ENCODE measurements at places on chromosomes 16 and 17. TPM values are rescaled to one million over a fixed set of nuclear protein-coding genes. Genes with fewer than 3 reads are reported as not detected.

- DNase-seq: no peak
Observed at GRCh38 chr17:64618848-64619247, 43.3 kb downstream of the SMURF2 start.

The SCNN1B gene
- total RNA-seq: not detected

The P3H4 gene
- 18.7 TPM for total RNA-seq

- peak; percentile 78 for DNase-seq
Observed at GRCh38 chr17:77391668-77392375, 251.1 kb downstream of the SEC14L1 start.

DNA sequence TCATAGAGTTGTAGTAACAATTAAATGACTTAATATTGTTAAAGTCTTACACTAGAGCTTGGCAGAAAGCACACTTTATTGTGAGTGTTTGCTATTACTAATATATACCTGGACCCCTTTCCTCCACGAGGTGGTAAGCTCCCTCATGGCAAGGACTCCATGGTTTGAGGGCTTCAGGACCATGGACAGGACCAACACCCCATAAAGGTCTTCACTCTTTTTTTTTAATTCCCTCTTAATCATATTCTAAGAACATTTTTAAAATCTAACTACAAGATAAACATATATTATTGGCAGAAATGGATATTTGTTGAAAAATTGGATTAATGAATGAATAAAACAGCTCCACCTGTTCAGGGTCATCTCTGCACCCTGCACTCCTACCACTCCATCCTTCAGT lies 154.5 kb downstream of the CBLN1 start:
- DNase-seq: peak; percentile 76

The RHOT2 gene
- 34.0 TPM for total RNA-seq

DNA sequence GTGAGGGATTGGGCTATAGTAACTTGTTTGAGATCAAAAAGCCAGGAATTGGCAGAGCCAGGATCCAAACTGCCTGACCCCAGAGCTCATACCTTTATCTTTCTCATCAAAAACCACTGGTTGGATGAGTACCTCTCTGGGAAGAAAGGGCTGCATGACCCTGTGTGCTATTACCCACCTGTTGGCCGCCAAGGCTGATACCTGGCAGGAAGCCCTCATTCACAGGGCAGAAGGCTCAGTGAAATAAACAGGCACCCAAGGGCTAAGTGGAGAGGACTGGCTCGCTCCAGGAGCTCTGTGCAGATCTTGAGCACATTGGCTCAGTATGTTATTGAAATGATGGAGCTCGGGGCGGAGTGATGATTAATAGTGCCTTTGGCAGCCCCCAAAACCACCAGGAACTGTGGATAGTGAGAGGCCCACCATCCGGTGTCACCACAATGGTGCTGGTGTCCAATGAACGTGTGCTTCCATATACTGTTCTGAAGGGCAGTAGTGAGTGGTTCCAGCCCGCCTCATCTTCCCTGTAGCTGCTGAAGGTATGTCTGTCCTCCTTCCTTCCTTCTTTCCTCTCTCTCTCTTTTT lies 197.6 kb downstream of the MSI2 start:
- no peak for DNase-seq

GRCh38 chr16:79112462-79112861 lies 488.1 kb downstream of the MAF start:
- no peak for DNase-seq

Data from neural progenitor cell (in vitro differentiated cells).